ENCODE measurements at places on chromosomes 2 and 18.

GRCh38 chr18:45103319-45104048, 422.8 kb downstream of the SETBP1 start:
- no peak for DNase-seq

- DNase-seq, result no peak
These were observed 90.5 kb upstream of the GRB14 start for GRCh38 chr2:164711766-164712138.

- DNase-seq, result no peak
These were observed 14.3 kb downstream of the C2orf76 start for GRCh38 chr2:119352357-119352756.

DNA sequence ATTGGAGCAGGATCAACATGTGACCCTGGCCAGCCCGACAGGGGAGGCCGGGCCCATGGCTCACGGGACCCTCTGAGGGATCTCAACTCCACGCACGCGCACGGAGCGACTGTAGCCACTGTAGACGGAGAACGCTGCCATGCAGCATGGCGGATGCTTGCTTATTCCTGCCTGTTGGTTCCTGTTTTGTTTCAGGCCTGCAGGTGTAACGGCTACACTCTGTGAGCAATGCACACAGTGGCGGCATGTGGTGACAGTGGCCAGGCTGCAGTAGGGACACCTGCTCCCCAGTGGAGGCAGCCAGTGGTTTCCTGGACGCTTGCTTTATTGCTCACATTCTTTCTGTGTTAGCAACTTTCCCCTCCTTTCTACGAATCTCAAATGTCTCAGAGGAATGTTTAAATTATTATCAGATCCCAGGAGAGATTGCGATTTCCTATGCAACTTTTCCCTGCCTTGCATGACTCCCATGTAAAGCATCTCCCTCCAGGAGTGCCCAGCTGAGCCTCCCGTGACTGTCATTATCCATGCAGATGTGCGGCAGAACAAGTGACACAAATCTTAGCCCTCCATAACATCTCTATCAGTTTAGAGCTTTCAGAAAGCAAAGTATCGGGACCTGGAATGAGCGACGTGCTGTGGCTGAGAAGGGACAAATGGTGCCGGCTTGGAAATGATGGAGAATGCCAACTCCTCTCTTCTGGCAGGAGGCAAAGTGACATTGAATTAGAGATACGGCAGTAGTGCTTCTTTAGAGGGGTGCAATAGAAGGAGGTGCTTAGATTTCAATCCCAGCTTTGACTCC, 209.7 kb downstream of the ASB1 start:
- no peak for DNase-seq

DNA sequence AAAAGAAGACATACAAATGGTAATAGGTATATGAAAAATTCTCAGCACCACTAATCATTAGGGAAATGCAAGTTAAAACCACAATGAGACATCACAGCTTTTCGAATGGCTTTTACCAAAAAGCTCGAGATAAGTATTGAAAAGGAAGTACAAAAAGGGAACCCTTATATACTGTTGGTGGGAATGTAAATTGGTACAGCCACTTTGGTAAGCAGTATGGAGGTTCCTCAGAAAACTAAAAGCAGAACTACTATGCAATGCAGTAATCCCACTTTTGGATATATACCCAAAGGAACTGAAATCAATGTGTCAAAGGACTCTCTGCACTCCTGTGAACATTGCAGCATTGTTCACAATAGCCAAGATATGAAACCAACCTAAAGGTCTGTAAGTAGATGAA, 107.5 kb upstream of the SPATS2L start:
- no peak for DNase-seq

DNA sequence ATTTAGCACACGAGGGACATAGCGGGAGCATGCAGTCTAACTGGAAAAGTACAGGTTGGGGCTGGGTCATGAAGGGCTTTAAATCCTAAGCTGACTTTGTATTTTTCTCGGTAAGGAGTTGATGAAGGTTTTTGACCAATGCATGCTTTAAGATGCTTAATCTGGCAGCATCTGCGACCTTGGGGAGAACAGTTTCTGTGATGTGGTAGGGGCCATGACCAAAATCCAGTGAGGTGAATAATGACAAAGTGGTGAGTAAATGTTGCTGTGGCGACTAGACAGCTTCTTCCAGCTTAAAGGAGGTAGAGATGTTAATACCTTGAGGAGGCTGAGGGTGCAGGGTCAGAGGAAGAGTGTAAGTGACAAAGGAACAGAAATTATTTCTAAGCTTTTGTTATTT, 174.6 kb upstream of the ALPP start:
- DNase-seq, result no peak

DNA sequence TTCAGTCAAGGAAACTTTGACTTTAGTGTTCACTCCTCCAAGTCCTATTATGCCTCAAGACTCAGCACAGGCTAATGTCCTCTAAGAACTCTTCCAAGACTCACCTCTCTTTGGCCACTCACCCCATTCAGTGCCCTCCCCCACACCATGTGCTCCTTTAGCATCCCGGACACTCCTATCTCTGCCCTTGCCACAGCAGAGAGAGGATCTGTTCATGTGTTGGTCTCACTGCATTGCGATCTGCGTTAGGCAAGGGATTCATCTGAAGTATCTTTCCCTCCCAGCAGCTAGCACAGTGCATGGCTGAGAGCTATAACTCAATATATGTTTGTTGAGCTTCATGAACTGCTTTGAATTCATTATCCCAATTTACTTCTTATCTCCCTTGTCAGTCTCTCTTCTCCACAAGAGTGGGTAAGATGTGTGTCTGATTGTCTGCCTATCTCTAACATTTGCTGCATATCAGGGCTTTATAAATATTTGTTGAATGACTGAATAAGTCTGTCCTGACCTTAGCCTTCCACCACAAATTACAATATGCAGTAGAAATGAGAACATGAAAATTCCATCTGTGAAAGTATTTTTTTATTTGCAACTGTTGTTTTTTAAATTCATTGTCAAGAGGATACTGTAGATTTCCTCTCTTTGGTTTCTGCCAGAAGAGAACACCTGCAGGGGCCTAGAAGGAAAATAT, 179.9 kb upstream of the NCKAP5 start:
- DNase-seq, result no peak

DNA sequence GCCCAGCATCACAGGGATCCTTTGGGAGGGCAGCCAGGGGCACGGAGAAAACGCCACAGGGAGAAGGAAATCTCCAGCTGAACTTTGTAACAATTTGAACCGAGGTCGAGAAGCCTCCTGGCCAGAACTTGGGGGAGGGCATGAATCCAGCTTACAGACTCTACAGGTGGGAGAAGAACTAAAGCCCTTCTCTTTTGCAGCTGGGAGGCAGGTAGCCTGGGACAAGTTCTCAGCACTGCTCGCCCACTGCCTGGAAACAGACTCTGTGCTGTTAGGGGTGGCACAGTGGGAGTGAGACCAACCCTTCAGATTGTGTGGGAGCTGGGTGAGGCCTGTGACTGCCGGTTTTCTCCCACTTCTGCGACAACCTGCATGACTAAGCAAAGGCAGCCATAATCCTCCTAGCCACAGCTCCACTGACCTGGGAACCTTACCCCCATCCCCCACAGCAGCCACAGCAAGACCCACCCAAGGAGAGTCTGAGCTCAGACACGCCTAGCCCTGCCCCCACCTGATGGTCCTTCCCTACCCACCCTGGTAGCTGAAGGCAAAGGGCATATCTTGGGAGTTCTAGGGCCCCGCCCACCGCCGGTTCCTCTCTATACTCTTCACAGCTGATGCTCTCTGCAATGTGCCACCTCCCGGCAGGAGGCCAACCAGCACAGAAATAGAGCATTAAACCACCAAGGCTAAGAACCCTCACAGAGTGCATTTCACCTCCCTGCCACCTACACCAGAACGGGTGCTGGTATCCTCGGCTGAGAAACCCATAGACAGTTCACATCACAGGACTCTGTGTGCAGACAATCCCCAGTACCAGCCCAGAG, 136.0 kb upstream of the SIX2 start:
- DNase-seq, result no peak

DNA sequence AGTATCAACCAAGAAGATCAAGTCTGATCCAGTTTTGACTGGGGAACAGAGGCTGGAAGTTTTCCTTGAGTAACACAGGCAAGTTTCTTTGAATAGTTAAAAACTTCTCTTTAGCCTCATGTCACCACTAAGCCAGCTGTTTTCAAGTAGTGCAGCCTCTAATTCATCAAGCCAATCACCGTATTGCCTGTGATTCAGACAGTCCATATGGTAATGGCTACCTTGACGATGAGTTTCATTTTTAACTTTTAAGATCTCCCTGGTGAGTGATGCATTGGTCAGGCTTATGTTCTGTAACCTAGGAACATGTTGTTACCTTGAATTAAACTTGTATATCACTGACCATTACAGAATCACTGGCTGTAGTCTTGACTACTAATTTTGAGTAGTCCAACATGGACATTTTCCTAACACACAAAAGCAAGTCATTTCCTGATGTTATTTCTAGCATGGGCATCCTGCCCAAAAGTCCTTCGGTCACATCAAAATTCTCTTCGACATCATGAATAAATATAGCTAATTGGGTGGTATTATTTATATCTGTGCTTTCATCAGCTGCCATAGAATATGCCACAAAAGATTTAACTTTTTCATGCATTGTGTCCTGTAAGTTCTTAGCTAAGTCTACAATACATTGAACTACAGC, 238.8 kb upstream of the GCFC2 start:
- no peak for DNase-seq

GRCh38 chr2:188892636-188893035, 81.5 kb upstream of the COL3A1 start:
- DNase-seq, result no peak

- DNase-seq, result no peak
These were observed 186.4 kb upstream of the FAM98A start for GRCh38 chr2:33785201-33786106.

DNA sequence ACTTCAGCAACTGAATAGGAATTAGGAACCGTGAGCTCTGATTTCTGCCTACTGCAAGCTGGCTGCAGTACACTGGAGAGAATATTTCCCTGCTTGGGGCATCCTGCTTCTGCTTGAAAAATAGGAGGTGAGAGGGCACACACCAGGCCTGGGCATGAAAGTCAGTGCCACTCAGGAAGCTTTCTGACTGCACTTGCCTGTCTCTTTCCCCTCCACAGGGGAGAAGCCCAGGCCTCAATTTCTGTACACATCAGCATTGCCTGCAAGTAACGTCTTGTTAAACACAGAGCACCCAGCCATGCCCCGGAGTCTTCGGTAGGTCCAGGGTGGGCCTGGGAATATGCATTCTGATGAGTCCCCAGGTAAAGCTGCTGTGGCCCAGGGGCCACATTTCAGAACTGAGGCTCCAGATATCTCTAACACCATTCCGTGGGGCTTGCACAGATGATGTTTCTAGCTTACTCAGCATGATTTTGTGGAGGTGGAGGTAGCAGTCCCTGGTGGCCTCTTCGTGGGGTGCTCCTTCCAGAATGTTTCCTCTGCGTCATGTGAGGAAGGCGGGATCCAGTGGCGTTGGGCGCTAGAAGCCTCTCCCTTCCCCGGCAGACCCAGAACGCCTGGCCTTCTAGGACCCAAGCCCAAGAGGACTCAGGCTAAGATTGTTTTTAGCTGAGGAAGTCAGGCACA, 114.1 kb downstream of the ZBTB7C start:
- DNase-seq, result no peak

DNA sequence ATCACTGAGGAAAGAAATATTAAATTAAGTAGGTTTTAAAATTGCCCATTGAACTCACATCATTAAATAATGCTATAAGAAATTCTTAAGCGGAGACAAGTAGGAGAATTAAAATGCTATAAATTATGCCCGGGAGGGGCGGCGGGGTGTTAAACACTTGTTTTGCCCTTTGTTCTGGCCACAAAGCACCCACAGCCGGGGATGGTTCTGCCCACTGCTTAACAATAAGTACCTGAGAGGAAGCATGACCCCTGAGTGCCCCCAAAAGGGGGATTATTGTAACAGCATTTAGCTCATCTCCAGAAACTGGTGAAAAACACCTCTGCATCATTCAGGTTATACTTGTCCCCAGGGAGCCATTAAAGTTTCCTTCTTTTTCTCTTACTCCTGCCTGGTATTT, 332.7 kb upstream of the POU3F3 start:
- no peak for DNase-seq

Data from CMK (cell line).